ENCODE measurements at places on chromosomes 16 and 17.

- DNase-seq: no peak
Measured at GRCh38 chr16:69476920-69477443, 52.6 kb downstream of the CYB5B start.

GRCh38 chr16:51306116-51306515 lies 155.0 kb upstream of the SALL1 start:
- no peak for DNase-seq

DNA sequence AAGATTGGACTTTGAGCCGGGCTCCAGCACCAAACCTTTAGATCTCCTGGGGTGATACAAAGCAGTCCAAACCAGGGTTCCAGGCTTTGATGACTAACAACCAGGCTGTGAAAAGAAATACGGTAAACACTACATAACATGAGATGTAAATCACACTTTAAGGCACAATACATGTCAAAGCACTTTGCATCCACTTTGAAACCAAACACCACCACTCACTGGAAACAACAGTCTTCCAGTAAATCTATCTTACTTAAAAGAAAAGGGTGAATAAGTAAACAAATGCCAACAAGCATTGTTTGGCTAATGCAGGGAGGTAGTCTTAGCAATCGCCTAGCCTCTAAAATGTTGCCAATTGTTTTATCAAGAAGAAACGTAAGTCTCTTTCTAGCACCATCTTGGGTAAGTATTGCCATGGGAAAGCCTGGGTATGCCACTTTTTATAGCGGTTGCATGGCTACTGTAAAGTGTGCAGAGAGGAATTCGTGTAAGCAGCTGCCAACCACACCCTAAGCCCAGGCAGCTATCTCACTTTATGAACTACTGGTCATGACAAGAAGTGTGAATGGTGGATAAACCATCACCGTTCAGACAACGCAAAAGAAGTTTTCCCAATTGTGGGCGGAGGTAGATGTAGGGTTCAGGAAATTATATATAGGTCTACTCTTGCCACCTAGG lies 267.4 kb upstream of the PSMD7 start:
- DNase-seq: no peak

DNA sequence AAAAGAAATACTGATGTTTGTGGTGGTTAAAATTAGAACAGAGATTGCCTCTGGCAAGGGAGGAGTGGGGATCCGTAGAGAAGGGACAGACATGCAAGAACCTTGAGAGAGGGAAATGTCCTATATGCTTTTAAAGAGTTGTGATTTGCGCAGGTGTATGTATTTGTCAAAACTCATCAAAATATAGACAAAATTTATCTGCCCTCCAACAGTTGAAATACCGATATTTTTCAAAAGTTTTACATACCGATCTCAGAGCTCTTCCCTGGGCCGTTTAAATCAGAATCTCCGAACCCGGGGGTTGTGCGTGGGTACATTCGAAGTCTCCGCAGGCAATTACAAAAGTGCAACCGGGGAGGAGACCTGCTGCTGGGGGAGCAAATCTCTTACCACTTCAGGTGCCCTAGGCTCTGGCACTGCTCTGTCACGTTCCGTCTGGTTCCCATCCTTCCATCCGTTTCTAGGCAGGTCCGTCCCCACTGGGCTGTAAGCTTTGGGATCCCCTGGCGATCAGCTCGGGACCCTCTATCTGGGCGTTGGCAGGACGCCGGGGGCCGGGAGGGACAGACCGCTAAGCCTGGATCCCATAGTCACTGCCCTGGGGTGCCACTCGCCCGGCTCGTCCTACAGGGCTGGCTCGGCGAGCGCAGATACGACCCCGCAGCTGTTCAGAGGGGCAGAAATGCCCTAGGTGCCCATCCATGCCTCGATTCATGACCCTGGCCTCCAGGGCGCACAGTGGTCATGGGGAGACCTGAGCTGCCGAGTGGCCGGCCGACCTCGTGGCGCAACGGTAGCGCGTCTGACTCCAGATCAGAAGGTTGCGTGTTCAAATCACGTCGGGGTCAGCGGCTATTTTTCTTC lies 4.2 kb downstream of the BORCS6 start:
- DNase-seq: peak; percentile 67

DNA sequence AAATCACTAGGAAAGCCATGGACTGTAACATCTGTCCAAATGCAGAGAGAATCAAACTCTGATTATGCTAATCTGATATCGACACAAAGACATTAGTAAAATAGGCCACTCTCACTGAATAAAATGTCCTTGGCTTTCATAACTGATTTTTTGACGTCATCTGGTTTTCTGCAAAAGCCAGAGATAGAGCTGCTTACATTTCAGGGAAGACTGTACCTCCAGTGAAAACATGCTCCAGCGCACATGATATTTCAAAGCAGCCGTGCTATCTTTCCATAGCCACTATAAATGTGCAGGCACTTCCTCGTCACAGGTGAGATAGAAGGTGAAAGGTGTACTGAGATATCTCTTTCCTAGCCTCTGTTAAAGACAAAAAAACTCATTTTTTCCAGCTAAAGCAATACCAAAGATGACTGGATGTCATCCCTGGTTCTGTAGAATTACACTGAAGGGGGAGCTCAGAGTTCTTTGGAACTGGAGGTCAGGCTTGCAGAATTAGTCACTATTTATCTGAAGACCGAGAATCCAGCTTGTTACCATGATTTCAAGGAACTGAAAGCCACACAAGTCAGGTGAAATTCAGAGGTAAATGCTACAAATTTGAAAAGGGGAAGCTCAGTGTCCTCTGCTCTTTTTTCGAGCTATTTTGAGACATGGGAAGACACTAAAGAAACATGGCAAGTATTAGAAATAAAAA lies 249.5 kb downstream of the CA10 start:
- no peak for DNase-seq

DNA sequence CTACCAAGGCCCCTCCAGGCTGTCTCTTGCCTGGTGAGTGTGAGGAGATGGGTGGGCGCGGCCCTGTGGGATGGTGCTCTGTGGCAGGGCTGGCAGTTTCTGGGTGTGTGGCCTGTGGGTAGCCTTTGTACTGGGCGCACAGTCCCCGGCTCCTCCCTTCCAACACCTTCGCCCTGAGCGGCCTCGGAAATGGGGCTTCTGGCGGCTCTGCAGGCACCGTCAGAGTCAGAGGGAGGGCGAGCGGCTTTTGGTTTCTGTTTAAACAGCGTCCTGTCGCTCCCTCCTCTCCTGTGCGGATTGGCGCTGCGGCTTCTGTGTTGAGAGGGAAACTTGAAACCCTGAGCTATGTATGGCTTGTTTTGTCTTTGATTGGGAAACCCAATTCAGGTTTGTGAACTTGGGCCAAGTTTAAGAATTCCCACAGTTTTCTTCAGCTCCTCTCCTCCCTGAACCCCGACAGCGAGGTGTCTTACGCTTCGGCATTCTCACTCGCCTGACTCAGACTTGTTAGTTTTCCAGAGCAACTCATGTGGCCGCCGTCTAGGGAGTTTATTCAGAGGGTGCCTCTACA lies 8.3 kb upstream of the ZNF750 start:
- no peak for DNase-seq

DNA sequence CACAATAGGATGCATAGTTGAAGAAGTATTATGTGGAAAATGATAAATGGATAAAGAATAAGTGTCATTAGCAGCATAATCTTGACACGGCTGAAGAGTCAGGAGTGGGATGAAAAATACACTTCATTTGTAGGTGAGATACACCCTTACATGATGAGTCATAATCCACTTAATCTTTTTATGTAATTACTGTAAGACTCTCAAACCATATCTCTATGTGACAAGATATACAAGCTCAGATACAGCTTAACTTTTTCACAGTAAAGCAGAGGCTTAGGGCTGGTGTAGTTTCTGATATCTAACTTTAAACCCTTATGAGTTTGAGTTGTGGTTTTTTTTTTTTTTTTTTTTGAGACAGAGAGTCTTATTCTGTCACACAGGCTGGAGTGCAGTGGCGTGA lies 101.2 kb downstream of the FTO start:
- no peak for DNase-seq

- no peak for DNase-seq
Measured at GRCh38 chr16:48000622-48001021, 155.2 kb downstream of the ABCC12 start.

DNA sequence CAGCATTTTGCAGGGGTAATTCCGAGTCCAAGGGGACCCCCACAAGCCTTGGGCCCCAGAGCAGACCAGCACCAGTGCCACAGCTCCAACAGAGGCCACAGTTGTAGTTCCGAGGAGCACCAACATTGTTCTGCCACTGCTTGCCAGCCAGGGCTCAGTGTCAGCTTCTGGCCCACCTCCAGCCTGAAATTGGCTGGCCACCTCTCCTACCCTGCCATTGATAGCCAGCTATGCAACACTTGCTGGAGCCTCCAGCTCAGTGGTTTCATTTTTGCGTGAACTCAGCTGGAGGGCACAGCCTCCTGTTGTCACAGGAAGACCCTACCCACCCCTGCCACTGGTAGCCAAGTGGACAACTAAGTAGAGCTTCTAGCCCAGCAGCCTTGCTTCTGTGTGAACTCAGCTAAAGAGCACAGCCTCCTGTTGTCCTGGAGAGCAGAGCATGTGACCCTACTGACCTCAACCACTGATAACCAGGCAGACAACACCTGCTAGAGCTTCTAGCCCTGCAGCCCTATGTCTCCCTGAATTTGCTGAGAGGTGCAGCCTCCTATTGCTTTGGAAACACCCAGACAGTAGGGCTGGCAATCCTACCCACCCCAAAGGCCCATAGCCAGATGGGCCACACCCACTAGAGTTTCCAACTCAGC lies 24.9 kb downstream of the HYDIN start:
- no peak for DNase-seq

- DNase-seq: no peak
Measured at GRCh38 chr16:65624666-65625065, 502.8 kb upstream of the CDH11 start.

GRCh38 chr17:27755706-27756466 lies 44.4 kb downstream of the NOS2 start:
- no peak for DNase-seq

GRCh38 chr16:47986031-47986430 lies 169.8 kb downstream of the ABCC12 start:
- DNase-seq: no peak

- DNase-seq: peak; percentile 46
Measured at GRCh38 chr17:43360376-43360738, 38.4 kb upstream of the ARL4D start.

GRCh38 chr17:68749349-68750207 lies 148.4 kb upstream of the FAM20A start:
- no peak for DNase-seq

- no peak for DNase-seq
Measured at GRCh38 chr16:47519037-47519436, 57.9 kb downstream of the PHKB start.

DNA sequence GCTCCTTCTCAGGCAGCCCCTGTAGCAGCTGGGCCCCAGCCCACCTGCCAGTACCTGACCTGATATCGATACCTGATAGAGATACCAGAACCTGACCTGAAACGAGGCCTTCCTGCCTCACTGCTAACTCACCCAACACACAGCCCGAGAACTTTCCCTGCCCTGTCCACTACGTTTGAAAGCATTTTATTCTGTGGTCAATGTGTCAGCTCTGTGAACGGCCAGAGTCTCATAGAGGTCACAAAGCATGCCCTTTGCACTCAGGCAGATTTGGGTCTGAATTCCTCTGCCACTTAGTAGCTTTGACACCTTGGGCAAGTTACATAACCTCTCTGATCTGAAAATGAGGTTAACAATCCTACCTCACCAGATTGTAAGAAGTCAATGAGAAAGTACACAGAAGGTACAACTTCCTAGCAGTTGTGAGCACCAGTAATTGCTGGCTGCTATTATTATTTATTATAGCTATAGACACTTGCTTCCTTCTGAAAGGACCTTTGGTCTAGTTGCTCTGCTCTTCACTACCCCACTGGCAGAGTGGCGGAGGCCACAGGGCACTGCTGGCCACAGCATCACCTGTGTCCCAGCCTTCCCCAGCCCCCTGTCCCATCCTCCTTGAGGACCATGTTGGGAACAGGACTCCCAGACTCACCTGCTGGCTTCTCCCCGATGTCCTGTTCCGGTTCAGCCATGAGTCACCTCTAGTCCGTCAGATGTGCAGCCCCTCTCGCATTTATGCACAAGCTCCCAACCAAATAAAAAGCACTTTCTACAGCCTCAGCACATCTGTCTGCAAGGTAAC lies 895 bp downstream of the ANKRD40CL start:
- no peak for DNase-seq

- DNase-seq: no peak
Measured at GRCh38 chr16:3825103-3825502, 55.4 kb downstream of the CREBBP start.

- no peak for DNase-seq
Measured at GRCh38 chr16:4265676-4266075, 7.1 kb downstream of the TFAP4 start.

DNA sequence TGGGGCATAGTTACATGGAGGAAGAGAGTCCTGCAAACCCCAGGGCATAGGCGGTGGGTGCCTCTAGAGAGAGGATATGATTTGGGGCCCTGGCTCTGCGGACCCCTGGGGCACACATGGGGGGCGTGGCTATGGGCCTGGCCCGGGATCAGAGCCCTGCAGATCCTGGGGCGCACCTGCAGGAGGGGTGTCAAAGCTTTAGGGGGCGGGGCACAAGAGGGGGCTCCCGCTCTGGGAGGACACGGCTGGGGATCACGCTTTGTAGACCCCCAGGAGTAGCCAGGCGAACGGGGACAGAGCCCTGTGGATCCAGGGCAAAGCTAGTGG lies 497 bp downstream of the BCL7C start:
- no peak for DNase-seq

GRCh38 chr17:67157732-67158639 lies 87.0 kb downstream of the HELZ start:
- peak; percentile 19 for DNase-seq

GRCh38 chr17:79041041-79041570 lies 17.1 kb downstream of the C1QTNF1 start:
- no peak for DNase-seq

GRCh38 chr16:82439678-82440293 lies 187.0 kb upstream of the CDH13 start:
- DNase-seq: peak; percentile 33

DNA sequence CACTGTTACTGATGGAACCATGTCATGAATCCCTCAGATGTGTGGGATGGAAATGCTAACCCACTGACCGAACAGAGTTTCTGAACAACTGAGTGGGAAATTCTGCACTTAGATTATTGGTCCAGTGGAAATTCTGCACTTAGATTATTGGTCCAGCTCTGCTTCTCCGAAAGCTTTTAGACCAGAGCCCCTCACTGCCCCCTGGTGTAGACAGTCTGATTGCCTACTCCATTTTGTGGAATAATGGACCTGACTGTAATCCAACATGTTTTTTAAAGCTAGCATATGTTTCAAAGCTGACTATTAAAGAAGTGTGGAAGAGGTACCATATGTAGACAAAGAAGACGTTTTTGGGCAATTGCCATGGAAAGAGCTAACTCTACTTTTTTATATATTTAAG lies 50.3 kb upstream of the TBX2 start:
- DNase-seq: no peak

DNA sequence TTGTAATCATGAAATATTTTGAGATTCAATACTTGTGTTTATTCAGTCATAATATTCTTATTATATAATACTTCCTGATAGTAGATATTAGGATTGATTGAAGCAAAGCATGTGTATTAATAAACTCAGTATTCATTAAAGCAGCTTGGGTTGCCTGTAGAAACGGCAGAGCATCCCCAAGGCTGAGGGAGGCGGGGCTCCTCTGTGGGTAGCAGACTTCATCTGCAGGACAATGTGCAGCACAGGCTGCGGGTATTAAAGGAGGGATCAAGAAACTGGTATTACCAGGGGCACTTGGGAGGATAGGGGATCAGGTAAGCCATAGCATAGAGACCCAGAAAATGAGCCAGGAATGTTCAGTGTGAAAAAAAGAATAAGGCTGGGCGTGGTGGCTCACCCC lies 213.6 kb downstream of the PRKCA start:
- DNase-seq: no peak

All from GM20000 (cell line).